Stimulated activated CD4-positive, alpha-beta T cell treated with anti-CD3 and anti-CD28 coated beads, TNF-alpha, amount 100 ng/mL, for 4 hours (primary cell): ENCODE measurements at places on chromosomes 1 and 21.

DNA sequence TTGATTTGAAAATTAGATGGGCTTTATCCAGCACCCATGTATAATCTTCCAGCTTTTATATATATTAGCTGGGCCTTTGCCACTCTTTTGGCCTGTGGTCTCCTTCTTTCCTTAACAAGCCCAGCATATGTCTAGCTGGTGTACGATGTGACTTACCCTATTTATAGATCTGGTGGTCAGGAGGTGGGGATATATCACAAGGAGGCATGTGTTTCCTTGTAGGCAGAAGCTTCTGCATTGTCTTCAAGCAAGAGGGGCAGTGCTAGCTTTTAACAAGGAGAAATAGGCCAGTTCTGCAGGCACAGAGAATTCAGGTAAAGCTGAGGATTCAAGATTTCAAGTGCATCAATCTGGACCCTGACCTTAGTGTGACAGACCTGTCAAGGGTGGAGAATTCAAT, 38.0 kb upstream of the DNASE2B start:
- DNase-seq: no peak

DNA sequence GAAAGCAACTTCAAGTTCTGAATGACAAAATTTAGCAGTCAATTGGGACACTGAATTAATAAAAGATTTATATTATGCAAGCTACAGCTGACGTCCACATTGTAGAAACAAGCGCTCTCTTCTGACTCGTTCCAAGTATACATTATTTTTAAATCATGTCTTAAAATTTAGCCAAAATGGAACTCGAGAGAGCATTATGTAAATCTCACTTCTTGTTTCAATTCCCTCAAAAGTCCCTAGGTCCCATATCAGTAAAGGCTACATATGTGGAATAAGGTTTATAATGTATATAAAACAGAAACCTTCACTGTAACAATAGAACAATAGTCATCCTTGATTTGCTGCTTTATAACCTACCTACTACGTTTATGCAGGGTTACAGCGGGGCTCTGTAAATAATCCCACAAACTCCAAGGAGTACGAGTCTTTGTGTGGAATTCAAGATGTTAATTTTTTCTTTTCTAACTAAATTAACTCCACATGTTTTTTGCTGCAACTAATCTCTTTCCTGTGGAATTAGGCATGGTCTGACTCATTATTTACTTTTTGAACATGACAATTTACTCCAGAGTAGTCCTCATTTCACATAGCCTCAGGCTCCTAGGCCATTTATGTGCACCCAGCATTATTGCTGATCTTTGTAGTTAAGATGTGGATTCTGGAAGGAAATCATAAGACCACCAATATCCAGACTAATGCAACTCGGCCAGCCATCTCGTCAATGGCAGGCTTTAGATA, 785.1 kb downstream of the LTN1 start:
- no peak for DNase-seq

DNA sequence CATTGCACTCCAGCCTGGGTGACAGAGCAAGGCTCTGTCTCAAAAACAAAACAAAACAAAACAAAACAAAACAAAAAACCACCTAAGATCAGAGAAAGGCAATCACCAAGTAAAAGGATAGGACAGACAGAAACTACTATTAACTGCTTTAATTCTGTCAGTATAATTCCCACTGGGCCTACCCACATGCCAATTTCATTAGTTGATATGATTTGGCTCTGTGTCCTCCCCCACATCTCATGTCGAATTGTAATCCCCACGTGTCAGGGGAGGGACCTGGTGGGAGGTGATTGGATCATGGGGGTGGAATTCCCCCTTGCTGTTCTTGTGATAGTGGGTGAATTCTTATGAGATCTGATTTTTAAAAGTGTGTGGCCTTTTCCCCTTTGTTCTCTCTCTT, 27.2 kb upstream of the CAPZB start:
- DNase-seq: no peak

GRCh38 chr1:66360285-66360724, 173.6 kb upstream of the SGIP1 start:
- DNase-seq: no peak

DNA sequence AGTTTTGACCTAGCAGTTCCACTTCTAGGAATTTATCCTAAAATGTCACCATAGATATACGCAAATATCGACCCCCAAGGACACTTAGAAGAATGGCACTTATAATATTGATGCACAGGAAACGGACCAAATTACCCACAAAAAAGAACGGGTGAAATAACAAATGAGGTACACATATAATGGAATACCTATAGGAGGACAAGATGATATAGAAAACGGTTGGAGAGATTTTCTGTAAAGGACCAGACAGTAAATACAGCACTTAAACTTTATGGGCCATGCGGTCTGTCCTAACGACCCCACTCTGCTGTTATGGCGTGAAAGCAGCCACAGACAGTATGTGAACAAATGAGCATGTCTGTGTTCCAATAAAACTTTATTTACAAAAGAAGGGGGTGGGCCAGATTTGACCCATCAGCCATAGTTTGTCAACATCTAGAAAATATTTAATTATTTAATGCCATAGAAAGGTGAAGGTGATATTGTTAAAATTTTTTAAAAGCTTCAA, 2.4 kb downstream of the TMPRSS3 start:
- DNase-seq: no peak
